Hepatocyte (in vitro differentiated cells): ENCODE measurements at places on chromosomes 6 and 20.

DNA sequence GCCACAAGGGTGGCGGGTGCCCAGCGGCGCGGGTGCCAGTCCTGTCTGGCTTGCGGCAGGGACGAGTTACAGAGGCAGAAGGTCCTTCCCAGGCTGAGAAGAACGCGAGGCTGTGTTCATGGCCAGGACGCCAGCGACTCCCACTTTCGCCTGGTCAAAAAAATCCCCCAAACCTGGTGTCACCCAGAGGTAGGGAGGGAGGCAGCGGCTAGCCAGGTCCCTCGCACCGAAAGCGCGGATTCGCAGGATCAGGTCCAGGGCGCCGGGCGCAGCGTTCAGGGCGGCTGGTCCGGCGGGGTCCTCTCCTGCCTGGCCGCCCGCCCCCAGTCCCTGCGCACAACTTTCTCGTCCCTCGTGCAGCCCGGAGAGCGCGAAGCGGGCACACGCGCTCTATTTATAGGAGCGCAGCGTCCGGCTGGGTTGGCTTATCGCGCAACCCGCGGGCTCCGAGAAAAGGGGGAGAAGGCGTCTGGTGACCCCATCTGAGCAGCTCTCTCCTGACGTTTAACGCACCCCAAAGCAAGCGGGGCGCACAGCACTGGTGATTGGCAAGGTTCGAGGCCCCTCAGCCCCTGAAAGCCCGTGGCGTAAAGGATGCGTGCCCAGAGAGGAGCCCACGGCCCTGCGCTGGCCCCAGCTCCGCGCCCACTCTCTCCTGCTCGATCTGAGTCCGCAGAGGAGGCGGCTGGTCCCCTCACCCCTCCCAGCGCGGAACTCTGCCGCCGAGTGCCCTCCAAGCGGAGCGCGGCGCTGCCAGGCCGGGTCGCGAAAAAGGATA is 519 bp downstream of the CBLN4 start:
- H3K27me3 ChIP-seq = peaks cover 11% of the 10 kb centered on the region
- no peaks in the 10 kb centered on the region for H3K4me1 ChIP-seq
- no peaks in the 10 kb centered on the region for H3K36me3 ChIP-seq
- no peak overlapping the region for H3K4me3 ChIP-seq
- no peak for DNase-seq
- no peak overlapping the region for H3K27ac ChIP-seq

GRCh38 chr6:75532521-75532920 is 38.9 kb upstream of the FILIP1 start:
- H3K27ac ChIP-seq = no peak overlapping the region
- no peaks in the 10 kb centered on the region for H3K27me3 ChIP-seq
- no peak for DNase-seq
- no peaks in the 10 kb centered on the region for H3K36me3 ChIP-seq

DNA sequence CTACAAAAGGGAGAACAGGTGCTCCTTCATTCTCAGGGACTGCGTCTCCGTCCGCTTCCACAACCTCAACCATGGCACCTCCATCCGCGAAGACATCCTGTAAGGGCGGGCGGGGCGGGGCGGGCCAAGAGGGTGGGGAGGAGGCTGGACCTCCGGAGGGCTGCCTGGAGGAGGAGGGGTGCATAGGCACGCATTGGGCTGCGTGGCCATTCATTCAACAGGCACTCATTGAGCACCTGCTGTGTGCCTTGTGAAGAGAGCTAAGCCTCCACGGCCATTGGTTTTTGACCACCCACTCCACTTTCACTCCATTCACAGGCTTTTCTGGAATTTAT is 435 bp downstream of the ZSWIM3 start:
- no peaks in the 10 kb centered on the region for H3K27me3 ChIP-seq
- H3K4me3 ChIP-seq = peak overlapping the region; percentile 63
- H3K36me3 ChIP-seq = no peaks in the 10 kb centered on the region
- DNase-seq = no peak

- DNase-seq = no peak
- no peaks in the 10 kb centered on the region for H3K4me1 ChIP-seq
- no peaks in the 10 kb centered on the region for H3K36me3 ChIP-seq
- H3K27me3 ChIP-seq = no peaks in the 10 kb centered on the region
These were observed 74.2 kb downstream of the COL21A1 start for GRCh38 chr6:56173228-56173627.

GRCh38 chr6:56807326-56807988 is 147.4 kb upstream of the BEND6 start:
- no peak for DNase-seq
- H3K4me3 ChIP-seq = no peak overlapping the region
- peaks cover 5% of the 10 kb centered on the region for H3K4me1 ChIP-seq
- H3K27ac ChIP-seq = peak overlapping the region; percentile 33
- no peaks in the 10 kb centered on the region for H3K27me3 ChIP-seq

DNA sequence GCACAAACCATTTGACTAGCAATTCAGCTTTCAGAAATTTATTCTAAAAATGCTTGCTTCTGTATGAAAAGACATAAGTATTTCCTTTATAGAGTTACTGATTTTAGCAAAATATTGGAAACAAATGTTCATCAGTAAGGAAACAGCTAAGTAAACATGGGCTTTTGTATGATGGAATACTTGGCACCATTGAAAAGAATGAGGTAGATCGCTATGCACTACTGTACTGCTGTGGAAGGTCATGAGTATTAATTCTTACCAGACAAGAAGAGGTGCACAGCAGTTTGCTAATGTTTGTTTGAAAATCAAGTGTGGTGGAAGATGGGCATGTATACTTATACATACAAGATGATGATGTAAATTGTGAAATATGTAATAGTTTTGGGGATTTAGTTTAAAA is 73.0 kb downstream of the FARS2 start:
- no peaks in the 10 kb centered on the region for H3K4me1 ChIP-seq
- H3K27me3 ChIP-seq = no peaks in the 10 kb centered on the region
- DNase-seq = no peak
- no peak overlapping the region for H3K4me3 ChIP-seq
- no peak overlapping the region for H3K27ac ChIP-seq
- H3K36me3 ChIP-seq = no peaks in the 10 kb centered on the region

DNA sequence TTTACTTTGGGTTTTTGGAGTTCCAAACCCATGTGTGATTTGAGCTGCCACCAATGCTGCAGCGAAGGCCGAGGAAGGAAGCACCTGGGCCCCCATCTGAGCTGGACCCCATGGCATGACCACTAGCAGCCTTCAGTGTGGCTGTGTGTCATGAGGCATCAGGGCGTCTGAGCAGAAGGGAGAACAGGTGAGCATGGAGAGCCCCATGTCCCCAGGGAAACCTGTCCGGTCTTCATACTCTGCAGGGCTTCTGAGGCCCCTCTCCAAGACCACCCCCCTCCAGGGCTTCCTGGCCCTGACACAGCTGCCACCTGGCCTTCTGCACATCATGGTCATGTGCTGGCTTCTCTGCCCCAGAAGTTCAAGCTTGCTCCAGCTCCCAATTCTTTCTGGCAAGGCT is 169.1 kb upstream of the CST7 start:
- no peaks in the 10 kb centered on the region for H3K36me3 ChIP-seq
- H3K27ac ChIP-seq = no peak overlapping the region
- H3K4me1 ChIP-seq = no peaks in the 10 kb centered on the region
- DNase-seq = no peak

DNA sequence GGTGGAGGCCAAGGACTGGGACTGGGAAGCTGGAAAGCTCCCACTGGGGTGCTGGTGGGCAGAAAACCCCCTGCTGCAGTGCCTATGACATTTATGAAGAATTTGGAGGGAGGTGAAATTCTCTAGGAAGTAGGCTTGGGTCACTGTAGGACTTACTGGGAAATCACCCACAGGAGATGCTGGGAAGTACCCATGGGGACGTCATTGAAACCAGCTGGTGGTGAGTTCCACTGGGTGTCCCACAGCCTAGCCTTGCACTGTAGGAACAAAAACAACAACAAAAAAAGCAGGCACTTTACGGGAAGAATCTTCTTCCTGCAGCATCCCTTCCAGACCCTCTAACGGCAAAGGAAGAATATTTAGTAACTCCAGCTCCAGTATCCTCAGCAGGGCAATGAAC is 26.2 kb downstream of the VIP start:
- no peaks in the 10 kb centered on the region for H3K4me1 ChIP-seq
- DNase-seq = no peak
- no peak overlapping the region for H3K27ac ChIP-seq
- H3K36me3 ChIP-seq = no peaks in the 10 kb centered on the region
- no peaks in the 10 kb centered on the region for H3K27me3 ChIP-seq
- no peak overlapping the region for H3K4me3 ChIP-seq

GRCh38 chr20:44637522-44638372 is 13.8 kb downstream of the ADA start:
- no peak overlapping the region for H3K4me3 ChIP-seq
- H3K4me1 ChIP-seq = peaks cover 13% of the 10 kb centered on the region
- H3K27ac ChIP-seq = no peak overlapping the region

GRCh38 chr6:82494367-82494766 is 130.8 kb downstream of the TPBG start:
- no peak overlapping the region for H3K27ac ChIP-seq
- H3K27me3 ChIP-seq = no peaks in the 10 kb centered on the region
- H3K4me1 ChIP-seq = no peaks in the 10 kb centered on the region
- DNase-seq = no peak
- H3K4me3 ChIP-seq = no peak overlapping the region

GRCh38 chr6:5338177-5338960 is 77.1 kb downstream of the FARS2 start:
- DNase-seq = no peak
- H3K4me1 ChIP-seq = peaks cover 6% of the 10 kb centered on the region
- H3K27me3 ChIP-seq = no peaks in the 10 kb centered on the region
- H3K36me3 ChIP-seq = no peaks in the 10 kb centered on the region

DNA sequence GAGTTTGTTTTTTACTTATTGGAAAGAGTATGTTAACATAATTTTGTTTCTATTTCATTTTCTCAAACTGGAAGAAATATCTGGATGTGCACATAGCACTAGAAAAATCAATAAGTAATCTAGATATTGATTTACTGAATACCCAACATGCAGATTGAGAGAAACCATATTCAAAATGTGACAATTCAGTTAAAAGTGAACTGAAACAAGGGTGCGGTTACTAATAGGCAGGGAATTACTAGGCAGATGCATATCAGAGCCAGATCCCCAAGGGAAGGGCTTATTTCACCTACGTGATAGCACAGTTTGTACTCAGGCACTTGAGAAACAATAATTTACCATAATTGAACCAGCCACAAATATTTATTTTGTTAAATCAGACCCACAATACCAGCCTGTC is 493.1 kb upstream of the FLRT3 start:
- no peaks in the 10 kb centered on the region for H3K4me1 ChIP-seq
- DNase-seq = no peak
- no peaks in the 10 kb centered on the region for H3K36me3 ChIP-seq
- no peaks in the 10 kb centered on the region for H3K27me3 ChIP-seq
- no peak overlapping the region for H3K27ac ChIP-seq

GRCh38 chr20:36826554-36827244 is 49.2 kb upstream of the TLDC2 start:
- no peaks in the 10 kb centered on the region for H3K4me1 ChIP-seq
- H3K4me3 ChIP-seq = no peak overlapping the region
- no peak overlapping the region for H3K27ac ChIP-seq

DNA sequence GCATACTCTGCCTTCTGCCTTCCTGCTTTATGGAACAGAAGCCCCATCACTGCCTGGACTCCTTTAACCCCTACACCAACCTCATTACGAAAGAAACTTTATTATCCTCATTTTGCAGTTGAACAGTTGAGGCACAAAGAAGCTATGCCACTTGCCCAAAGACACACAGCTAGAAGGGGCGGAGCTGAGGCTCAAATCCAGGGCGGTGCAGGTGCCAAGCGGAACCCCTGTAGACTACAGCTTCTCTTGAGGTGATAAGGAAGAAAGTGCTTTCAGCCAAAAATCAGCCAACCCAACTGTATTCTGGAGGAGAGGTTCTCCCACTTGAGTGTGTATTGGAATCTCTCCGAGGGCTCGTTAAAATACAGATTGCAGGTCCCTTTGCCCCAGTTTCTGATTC is 90.5 kb downstream of the PRND start:
- H3K4me3 ChIP-seq = no peak overlapping the region
- no peak overlapping the region for H3K27ac ChIP-seq
- H3K4me1 ChIP-seq = no peaks in the 10 kb centered on the region
- no peak for DNase-seq
- H3K27me3 ChIP-seq = no peaks in the 10 kb centered on the region
- H3K36me3 ChIP-seq = no peaks in the 10 kb centered on the region

DNA sequence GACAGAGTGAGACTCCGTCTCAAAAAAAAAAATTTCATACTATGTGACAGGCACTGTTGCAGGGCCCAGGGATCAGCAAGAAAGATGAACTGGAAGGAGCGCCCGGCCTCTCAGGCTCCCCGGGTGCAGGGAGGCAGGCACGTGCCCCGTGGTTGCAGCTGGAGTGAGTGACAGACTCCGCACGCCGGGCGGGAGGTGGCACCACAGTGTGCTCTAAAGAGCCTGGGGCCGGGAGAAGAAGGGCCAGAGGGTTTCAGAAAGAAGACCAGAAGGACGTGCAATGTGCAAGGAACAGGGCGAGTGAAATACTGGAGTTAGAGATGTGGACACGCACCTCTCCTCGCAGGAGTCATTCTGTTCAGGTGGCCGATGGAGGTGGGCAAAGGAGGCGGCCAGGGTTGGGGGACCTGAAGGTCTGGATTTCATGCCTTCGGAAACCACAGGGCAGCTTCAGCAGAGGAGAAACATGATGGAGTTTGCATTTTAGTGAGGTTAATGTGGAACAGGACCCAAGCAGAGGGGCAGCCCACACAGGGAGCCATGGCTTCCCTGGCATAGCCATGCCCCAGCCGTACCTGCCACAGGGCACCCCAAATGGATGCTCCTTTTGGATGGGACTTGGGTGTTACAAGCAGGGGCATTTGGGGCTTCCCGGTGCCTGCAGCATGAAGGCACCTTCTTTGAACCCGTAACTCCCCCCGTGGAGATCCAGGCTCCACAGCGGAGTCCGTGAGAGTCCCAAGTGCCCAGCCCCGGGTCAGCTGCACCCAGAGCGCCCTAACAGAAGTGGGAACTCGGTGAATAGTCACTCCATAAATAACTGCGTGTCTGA is 226.2 kb downstream of the ERMARD start:
- DNase-seq = no peak
- no peaks in the 10 kb centered on the region for H3K36me3 ChIP-seq
- H3K27ac ChIP-seq = no peak overlapping the region

DNA sequence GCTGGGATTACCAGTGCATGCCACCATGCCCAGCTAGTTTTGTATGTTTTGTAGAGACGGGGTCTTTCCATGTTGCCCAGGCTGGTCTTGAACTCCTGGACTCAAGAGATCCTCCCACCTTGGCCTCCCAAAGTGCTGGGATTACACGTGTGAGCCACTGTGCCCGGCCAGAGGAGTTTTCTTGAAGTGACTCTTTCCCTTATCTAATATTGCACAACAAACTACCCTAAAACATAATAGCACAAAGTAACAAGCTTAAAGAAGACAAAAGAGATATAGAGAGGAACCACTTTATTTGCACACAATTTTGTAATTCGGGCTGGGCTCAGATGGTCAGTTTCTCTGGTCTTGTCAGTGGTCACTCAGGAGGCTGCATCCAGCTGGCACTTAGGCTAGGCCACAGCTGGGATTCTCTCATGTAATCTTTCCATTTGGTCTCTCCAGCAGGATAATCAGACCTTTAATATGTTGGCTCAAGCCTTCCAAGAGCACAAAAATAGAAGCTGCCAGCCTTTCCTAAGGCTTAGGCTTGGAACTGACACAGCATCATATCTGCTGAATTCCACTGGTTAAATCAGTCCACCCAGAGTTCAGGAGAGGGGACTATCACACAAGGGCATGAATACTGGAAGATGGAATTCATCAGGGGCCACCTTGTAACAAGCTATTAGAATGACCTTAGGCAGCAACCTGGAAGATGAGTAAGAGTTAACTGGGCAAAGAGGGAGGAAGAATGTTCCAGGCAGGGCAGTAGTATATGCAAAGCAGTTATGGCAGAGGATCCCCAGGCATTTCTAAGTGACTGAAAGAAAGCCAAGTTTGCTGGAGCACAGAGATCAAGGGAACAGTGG is 56.7 kb upstream of the PNRC1 start:
- no peak for DNase-seq
- peaks cover 16% of the 10 kb centered on the region for H3K4me1 ChIP-seq
- H3K27me3 ChIP-seq = no peaks in the 10 kb centered on the region
- H3K27ac ChIP-seq = peak overlapping the region; percentile 15
